ENCODE measurements at places on chromosomes 3 and 15.

DNA sequence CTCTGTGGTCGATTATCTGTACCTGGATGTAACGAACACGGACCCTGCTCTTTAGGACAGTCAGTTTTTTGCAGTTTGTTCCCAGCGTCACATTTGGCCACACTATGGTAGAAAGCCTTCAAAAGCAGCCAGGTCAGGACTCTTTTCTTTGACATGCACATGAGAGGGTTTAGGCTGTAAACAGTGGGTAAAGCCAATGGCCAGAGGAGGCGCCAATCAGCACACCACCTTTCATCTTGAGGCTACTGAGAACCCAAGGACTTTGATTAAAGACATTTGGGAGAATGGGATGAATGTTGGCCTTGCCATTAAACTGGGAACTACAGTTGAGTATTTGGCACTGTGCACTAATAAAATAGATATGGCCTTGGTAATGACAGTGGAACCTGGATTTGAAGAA, 225.9 kb downstream of the OXSM start:
- DNase-seq = no peak

- DNase-seq = no peak
Observed at GRCh38 chr3:177607589-177607988, 410.3 kb upstream of the TBL1XR1 start.

DNA sequence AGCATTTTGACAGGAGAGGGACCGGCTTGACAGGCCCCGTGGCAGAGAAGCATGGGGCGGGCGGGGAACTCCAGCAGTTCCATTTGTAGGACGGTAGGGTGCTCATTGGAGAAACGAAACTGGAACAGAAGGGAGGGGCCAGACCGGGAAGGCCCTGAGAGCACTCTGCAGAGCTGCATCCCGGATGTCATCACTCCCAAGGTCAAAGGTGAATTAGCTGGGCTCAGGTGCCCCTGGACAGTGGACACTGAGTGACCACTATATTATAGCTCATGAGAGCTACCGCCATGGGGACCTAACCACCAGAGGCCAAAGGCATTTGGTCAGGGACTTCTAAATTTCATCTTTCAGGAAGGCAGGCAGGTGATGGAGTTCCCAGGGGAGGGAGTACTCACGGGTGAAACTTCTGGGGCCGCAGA, 7.3 kb downstream of the CSRNP1 start:
- DNase-seq = no peak

GRCh38 chr3:45960289-45960688, 17.0 kb downstream of the CXCR6 start:
- DNase-seq = no peak

DNA sequence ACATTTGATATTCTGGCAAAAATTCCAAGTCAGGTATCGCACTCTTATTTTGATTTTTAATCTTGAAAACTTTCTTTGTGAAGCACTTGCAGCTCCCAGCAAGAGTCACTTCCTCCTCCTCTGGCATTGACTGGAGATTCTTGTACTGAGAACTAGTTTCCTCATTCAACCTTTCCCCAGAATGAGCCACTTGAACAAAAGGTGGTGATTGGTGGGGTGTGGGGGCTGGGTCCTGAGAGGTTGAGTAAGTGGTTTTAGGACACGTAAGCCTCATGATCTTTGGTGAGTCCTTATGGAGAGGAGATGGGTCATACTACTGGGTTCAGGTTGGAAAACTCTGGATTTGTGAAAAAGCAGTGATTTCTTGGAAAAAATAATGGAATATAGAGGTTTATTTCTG, 32.3 kb upstream of the ONECUT1 start:
- no peak for DNase-seq

DNA sequence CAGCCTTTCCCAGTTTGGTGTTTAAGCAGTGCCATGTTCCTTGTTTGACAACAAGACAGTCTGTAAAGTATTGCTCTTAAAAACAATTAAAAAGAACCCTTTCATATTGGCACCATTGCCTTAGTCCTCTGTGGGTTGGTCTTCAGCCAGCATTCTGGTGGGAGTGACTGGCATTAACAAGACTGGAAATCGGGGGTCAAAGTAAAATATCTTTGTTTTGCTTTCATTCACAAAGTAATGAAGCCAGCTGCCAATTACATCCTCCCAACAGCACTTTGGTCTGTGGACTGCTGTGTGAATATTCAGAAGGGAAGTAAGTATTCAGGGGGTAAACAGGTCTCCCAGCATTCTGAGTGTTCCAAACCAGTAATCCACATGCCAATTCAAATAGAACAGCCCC, 8.3 kb upstream of the VILL start:
- DNase-seq = no peak

DNA sequence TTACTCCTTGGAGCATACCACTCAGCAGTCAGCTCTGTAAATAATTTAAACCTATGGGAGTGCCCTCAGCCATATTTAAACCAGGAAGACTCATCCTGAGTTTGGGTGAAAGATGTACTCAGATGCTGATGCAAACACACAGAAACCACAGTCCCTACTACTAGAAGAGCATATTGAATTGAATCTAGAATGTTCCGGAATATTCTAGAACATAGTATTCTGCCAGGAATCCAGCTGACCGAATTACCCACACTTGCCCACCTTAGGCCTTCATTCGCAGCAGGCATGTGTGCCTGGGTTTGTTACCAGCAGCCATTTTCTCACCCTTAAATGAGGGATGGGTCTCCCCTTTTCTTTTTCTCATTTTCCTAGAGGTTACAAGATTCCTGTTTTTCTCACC, 202.4 kb upstream of the ICE2 start:
- DNase-seq = no peak

- DNase-seq = no peak
Observed at GRCh38 chr3:16382845-16383244, 117.8 kb downstream of the OXNAD1 start.

DNA sequence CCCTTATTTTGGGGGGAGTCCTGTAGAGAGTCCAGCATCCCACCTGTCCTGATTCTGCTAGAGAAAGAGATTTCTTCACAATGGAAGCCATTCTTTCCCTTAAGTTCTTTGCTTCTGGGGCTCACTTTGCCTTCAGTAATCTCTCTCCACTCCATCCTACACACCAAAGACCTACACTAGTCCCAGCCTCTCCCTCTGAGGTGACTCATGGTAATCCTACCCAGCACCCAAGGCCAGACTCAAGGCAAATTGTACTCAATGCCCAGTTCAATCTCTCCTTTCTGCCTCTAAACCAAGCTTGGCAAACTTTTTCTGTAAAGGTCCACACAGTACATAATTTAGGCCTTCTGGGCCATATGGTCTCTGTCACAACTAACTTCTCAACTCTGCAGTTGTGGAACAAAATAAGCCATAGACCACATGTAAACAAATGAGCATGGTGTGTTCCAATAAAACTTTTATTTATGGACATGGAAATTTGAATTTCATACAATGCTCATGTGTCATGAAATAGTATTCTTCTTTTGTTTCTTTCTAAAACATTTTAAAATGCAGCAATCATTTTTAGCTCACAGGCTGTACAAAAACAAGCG, 72.5 kb downstream of the MRPL46 start:
- DNase-seq = no peak

GRCh38 chr3:155334914-155335723, 41.6 kb upstream of the STRIT1 start:
- DNase-seq = no peak

GRCh38 chr15:93029214-93029835, 59.7 kb downstream of the RGMA start:
- DNase-seq = no peak
